ENCODE measurements at places on chromosomes 2 and 18.
A peak's percentile ranks its signal among the peaks of the same experiment; 100 is the strongest.

GRCh38 chr18:3879114-3879835, 429.3 kb downstream of the TGIF1 start:
- DNase-seq, result no peak

DNA sequence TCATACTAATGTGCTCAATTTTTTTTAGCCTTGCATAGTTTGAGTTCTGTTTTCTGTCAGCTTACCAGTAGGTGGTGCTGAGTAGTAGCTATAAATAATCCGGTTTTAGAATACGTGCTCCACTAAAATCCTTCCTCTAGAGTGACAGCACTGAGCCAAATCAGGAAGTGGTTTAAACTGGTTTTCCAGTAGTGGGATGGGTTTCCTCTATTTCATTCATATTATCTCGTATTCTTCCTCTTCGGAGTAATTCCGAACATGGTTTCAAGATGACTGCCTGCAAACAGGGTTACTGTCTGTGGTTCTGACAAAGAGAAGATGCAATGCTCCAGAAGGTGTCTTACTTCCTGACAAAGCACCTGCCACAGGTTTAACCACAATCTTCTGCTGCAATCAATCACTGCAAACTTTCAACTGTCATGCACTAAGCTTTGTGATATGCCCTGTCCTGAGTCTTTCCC, 496.9 kb upstream of the VRK2 start:
- DNase-seq, result no peak

DNA sequence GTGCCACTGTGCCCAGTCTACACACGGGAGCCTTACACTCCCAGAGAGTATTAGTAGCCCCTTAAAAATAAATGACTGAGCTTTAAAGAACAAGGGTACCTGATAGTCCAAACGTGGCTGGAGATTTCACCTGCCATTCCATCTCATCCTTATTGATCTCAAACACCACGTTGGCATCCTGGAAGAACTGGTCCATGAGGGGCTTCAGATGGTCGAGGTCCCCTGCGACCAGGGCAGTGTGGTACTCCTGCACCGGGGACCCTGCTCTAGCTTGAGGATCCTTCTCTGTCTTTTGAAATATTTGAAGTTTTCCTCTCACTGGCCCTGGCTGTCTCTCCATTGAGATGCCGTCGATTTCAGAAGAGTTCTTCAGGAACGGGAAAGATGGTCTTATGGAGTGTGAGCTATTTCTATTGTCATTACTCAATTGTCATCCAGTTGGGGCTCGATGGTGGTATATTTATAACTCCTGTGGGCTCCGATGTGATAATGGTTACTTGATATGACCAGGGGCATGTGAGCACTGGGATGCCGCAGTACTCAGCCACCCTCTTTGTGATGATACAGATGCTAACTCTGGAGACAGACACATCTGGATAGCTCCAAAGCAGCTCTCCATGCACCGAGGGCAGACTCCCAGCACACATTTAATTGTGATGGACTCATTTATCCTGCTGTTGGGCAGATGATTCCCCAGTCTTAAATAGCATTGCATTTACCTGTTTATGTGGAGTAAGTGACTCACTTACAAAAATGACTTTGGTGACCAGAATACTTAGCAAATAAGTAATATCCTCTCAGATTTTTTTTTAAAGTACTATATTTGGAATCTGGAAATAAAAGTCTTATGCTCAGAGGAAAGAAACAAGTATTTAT, 22.8 kb downstream of the ASB18 start:
- no peak for DNase-seq

GRCh38 chr18:54254265-54254758, 15.0 kb upstream of the POLI start:
- no peak for DNase-seq

DNA sequence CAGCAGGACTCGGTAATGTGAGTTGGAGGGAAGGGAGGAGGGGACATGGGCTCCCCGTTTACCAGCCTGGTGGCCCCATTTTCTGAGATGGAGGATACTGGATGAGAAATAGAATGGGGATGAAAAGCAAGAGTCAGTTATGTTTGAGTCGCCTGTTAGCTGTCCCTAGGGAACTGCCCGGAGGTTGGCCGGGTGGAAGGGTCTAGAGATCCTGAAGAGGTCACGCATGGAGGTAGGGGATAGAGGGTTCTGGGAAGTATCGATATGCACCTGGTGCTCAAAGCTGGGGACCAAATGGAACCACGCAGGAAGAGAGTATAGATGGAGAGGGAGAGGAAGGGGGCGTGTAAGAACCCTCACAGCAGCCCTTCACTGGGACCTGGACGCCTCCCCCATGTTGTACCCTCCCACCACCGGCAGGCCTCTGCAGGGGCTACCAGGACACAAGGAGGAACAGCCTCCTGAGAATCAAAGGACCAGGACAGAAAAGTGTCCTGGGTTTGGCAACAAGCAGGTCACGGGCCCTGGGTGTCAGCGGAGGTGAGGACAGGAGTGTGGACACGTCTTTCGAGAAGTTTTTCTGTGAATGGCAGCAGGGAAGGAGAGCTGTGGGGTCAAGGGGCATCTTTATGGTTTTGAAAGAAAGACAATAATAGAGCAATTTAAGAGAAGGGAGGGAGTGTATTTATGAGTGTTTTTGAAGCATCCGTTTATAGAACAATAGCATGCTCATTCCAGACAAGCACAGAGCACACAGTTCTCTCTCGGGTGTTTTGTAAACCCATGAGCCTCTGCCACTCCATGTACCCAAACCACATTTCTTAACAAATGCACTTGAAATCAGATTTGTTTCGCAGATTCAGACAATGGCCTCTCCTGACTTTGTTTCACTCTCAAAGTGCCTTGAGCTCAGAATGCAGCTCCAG, 132.2 kb downstream of the SMAD7 start:
- DNase-seq, result no peak

DNA sequence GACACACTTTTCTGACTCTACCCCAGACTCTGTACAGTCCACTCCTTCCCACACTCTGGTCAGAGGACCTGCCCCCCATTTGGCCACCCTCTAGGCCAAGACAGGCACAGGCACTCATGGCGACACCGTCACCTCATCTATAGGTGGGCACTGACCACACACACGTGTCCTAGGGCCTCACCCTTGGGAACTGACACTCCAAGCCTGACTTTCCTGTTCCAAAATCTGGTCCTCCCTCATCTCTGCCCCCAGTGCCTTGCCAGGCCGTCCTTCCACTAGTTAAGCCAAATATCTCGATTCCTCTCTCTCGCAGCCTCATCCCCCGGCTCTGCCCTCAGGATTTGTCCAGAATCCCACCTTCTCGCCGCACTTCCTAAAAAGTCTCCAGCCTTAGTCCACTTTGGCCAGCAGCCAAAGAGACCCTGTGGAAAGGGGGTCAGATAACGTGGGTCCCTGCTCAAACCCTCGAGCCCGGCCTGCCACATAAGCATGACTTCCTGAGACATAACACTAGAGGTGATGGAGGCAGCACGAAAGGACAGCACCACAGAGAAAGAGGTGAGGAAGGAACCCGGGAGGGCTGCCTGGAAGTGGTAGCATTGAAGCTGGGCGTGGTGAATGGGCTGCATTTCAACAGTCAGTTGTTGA, 105.8 kb upstream of the OTOS start:
- no peak for DNase-seq

- DNase-seq, result no peak
Observed at GRCh38 chr18:7754258-7754657, 187.1 kb downstream of the PTPRM start.

DNA sequence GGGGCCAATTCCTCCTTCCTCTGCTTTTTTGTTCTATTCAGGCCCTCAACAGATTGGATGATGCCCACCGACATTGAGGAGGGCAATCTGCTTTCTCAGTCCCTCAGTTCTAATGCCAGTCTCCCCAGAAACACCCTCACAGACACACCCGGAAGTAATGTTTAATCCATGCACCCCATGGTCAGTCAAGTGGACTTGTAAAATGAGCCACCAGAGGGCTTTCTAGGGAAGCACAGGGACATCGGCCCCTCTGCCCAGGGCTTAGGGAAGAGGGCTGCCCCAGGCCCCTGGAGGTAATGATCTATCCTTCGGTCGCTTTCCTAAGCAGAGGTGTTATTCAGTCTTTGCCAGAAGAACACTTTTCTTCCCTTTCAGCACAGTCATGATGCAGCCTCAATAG, 107.4 kb downstream of the PDCL3 start:
- DNase-seq, result no peak

DNA sequence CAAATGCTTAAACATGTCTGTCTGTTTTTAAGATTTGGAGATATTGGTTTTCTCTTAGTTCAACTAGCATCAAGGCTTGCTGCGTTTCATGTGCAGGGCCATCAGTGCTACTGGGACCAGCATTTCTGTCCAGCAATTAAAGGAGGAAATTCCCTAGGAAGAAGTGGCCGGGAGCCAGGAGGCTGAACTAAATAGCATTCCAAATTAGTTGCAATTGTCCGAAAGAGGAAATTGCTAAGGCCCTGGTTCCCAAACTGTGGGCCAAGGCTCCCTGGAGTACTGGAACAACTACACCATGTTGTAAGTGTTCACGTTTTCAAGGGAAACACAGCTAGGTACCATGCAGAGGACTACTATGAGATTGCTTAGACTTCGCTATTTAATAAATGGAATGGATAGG, 257.9 kb downstream of the PTPRM start:
- no peak for DNase-seq

DNA sequence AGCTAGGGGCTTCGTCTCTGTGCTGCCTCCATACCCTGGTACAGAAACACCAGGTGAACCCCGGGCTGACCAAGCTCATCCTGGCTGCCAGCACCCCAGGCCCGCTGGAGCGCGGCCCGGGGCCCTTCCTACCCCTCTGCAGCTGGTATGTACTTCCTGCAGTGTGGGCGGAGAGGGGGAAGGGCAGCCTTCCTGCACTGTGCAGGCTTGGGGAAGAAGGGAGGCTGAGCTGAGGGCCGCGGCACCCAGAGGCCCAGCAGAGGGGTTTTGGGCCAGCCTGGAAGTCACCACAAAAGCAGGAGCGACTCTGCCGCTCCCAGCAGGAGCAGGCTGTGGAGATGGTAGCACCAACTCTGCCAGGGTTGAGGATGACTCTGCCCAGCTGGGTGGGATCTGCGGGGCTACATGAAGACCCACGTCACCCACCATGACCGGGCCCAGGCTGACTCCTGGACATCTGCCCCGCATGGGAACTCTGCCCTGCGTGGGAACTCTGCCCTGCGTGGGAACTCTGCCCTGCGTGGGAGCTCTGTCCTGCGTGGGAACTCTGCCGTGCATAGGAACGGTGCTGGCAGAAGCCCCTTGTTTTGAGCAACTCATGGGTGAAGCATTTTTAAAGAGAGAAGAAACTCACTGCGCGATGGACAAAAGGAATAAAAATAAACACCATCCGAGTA, 273.3 kb downstream of the NDUFA10 start:
- peak; percentile 44 for DNase-seq

DNA sequence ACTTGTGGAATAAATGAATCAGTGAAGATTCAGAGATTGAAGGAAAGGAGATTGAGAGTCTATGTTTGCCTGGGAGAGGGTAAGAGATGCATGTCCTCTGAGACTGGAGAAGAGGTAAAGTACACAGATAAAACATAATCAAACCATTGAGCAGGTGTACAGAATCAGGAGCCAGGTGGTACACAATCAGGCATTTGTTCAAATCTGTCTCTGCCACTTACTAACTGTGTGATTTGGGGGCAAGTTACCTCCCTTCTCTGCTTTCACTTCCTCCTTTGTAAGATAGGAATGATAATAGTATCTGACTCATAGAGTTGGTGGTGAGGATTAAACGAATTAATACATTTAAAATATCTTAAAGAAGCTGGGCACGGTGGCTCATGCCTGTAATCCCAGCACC, 94.0 kb downstream of the CDK15 start:
- DNase-seq, result no peak

DNA sequence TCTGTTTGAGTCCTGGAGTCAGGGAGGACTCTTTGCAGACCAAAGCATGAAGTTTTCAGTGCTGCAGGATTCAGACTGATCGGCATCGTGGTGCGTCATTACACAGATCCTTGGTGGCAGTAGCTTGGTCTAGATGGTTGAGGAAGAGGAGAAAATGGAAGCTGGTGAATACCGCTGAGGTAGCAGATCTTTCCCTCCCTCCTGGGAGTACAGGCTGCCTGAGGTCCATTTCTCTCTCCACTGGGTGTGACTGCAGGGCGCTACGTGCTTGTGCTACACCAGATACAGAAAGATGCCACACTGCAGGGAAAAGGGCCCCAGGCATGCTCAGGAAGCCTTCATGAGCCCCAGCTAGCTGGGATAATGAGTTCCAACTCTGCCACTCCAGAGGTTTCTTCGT, 3.3 kb upstream of the CNDP1 start:
- no peak for DNase-seq

DNA sequence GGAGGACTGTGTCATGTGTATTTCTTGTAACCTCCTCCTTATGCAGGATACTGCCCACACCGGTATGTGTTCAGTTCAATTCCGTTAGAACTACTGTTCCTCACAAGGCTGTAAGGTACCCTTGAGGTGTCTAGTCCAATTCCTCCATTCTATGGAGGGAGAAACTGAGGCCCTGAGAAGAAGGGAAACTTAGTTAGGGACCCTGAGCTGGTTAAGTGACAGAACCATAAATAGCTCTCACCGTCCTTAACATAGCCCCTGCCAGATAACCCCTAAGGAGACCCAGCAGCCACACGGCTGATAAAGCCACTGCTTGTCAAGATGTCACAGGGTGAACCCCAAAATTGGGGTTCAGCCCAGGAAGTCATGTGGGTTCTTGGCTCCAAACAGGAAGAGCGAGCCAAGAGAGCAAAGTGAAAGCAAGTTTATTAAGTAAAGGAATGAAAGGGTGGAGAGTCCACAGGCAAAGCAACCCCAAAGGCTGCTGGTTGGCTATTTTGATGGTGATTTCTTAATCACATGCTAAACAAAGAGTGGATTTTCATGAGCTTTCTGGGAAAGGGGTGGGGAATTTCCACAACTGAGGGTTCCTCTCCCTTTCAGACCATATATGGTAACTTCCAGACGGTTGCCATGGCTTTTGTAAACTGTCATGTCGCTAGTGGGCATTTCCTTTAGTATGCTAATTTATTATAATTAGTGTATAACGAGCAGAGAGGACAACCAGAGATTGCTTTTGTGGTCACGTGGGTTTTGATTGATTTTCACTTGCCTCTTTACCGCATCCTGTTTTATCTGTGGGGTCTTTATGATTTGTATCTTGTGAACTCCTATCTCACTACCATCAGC, 83.4 kb upstream of the RTN4 start:
- DNase-seq, result peak; percentile 11

DNA sequence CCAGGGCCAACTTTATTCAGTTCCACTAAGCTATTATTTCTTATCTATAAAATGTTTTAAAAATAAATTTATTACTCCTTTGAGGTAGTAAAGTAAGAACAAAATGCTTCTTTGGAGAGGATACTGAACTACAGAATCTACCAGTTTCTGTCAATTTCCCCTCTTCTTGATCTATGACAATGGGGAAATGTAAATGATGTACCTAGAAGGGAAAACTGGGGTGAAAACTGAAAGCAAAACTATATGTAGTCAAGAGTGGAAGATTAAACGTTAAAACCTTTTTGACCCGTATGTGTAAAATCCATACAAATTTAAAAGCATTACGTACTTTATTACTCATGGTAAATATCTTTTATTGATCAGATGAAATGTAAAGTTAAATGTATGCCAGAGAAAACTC, 1287.8 kb upstream of the TMEFF2 start:
- DNase-seq, result no peak

- no peak for DNase-seq
Observed at GRCh38 chr2:8840475-8841091, 3.2 kb upstream of the KIDINS220 start.
